ENCODE measurements at places on chromosomes 1 and 21. TPM values are rescaled to one million over a fixed set of nuclear protein-coding genes. Genes with fewer than 3 reads are reported as not detected.

GRCh38 chr1:241531195-241532161, 700 bp upstream of the KMO start:
- DNase-seq, result peak; percentile 79

NES gene
- total RNA-seq, result under 0.01 TPM

DNA sequence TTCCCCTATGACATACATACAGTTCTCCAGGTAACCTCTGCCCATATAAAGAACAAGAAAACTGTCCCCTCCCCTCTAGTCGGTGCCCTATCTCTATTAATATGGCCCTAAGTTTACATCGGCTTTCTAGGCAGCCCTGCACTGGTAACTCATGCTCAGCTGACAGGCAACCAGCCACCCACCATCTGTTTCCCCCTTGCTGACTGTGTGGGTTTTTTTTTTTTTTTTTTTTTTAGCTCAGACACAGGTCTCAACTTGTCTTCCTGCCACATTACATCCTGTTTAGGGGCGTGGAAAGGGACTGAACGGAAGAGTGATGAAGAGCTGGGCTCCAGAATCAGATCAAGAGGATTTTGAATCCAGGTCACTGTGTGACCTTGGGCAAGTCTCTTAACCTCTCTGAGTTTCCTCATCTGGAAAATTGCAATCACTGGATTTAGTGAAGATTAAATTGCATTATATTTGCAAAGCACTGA, 14.0 kb downstream of the LAPTM5 start:
- peak; percentile 83 for DNase-seq

GRCh38 chr21:14527696-14528652, 18.1 kb downstream of the SAMSN1 start:
- no peak for DNase-seq

KCNJ10 gene
- total RNA-seq, result not detected

- DNase-seq, result no peak
These were observed 474.5 kb upstream of the BEND5 start for GRCh38 chr1:49251019-49251784.

DNA sequence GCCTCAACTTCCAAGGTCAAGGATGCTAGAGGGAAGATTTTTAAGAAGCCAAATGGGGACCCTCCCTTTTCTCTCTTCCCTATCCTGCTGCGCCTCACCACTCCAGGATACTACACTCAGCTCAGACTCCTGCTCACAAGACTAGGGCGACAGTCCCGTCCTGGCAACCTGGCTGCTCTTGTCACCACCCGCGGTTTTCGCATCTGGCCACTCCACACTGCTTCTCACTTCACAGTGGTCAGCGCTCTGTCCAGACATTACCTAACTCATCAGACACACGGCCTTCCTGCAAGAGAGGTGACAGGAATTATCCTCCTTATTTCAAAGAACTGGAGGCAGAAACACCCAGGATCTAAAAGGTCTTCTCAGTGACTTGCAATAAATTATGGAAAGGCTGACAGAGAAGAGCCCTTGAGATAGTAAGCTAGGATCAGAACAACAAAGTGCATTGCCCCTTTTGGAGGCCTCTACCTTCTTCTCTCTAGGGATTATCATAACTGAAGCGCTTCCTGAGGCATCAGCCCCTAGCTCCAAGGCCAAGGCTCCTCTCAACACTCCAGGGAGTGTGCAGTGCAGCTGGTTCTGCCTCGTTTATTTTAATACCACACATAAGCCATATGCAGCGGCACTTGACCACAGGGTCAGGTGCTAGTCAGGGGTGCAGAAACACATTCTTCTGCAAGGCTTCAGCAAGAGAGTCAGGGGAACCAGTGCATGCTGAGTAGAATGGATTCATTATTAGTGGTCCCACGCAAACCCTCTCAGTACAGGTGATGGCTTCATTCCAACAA, 41.9 kb downstream of the ASTN1 start:
- DNase-seq, result no peak

DNA sequence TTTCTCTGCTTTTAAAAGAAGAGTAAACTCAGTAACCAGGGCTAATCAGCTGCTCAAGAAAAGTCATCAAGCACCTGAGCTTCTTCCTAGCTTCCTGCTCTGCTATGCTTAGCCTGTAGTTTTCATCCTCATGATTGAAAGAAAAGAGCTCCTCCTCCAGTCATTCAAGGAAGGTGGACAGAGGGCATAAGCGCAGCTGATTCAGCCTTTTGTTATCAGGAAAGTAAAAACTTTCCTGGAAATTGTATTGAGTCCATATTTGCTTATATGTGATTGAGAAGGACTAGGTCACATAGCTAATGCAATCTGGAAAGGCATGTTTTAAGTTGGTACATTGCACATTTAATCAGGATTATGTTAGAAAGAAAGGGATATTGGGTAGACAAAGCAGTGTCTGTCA, 8.5 kb upstream of the BACH1 start:
- no peak for DNase-seq

- DNase-seq, result no peak
These were observed 26.3 kb downstream of the ATP2B4 start for GRCh38 chr1:203652724-203653461.

- peak; percentile 64 for DNase-seq
These were observed 24.8 kb downstream of the ADGRB2 start for GRCh38 chr1:31739346-31739745.

SF3B4 gene
- 7.4 TPM for total RNA-seq

DNA sequence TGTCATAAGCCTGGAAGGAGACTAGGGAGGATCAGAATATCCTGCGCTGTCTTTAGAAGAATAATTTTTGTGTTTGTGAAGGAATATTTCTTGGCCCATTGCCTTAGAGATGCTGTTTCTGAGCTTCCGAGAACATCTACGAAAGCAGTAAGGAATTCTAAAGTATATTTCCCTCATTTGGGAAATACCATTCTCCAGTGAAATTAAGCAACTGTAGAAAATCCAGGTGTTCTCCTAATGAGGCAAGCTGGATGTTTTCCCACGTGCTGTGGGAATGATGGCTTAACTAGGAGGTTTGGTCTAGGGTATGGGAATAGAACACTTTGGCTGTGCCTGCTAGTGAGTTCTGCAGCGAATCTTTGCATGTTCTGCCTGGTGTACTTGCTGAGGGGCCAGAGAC, 168.9 kb upstream of the KIAA0040 start:
- DNase-seq, result no peak

DNA sequence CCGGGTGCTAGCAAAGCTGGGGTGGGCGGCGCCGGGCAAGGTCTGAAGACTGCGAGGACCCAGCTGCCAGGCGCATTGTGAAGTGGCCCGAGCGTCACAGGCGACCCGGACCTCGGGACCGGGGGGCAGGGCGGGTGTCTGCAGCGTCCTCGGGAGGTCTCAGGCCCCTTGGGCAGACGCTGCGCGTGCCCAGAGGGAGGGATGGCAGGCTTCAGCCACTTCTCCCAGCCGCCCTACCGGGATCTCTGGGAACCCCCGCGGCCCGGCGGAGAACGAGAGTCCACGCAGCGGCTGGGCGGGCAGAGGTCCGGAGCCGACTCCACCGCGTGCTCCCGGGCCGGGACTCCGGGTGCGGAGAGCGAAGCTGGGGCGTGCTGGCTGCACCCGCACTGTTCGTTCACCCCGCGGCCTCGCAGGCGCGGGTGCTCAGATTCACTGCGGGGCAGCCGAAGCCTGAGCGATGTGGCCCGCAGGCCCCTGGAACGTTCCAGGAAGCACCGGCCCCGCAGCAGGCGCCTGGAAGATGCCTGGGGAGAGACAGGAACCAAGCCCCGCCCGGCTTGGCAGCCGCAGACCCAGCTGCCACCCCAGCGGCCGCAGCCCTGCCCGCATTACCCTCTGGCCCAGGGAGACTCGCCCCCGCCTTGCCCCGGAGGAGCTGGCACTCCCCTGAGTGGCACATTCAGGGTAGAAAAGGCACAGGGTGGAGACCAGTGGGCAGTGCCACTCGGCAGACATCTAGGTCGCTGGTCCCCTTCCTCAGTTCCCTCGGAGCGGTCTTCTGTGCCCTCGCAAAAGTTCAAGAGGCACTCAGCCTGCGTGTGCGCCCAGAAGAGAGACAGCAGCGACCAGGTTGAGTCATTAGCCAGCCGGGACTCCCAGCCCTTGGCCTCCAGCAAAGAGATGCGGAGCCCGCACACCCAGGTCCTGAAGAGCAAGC, at the start of gene CCDC185:
Gene CCDC185 (plus strand): TSS at position 141 of the 940 bp plus-strand sequence. CDS start 61 bp downstream, at position 202.
- no peak for DNase-seq

SEC22B gene
- total RNA-seq, result 20.0 TPM

CELA3A gene
- not detected for total RNA-seq

LHX8 gene
- total RNA-seq, result not detected

S100A9 gene
- 735 TPM for total RNA-seq

DNA sequence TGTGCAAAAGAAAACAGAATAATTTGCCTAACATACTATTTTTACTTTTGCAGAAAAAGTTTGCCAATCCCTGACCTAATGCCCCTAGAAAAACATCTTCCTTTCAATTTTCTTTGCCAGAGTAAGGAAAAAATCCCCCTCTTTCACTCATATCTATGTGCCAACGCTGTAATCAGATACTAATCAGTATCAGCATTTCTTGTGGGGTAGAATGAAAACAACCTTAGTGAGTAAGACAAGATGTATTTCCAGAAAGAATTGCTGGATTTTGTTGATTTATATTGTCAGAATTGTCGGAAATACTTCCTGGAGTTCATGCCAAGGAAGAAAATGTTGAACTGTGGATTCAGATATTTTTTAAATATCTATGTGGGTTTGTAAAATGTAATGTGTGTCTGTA, 1893.8 kb downstream of the NCAM2 start:
- no peak for DNase-seq

GRCh38 chr1:53442299-53442698, 16.9 kb upstream of the DMRTB1 start:
- DNase-seq, result peak; percentile 30

DMBX1 gene
- not detected for total RNA-seq

DNA sequence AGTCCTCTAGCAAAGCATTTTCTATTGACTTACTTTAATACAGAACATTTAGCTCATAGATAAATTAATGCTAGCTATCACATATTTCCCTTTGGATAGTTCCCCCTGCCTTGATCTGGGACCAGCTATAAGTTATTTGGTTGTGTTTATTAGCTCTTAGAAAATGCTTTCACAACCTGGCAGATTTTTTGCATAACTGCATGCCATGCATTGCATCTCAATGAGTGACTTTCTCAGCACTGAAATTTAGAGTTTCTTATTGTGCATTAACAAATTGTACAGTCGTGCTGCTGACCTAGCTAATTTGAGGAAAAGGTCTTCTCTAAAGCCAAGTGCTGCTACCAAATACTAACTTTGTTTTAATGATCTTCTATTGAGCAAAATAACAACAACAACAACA, 164.8 kb downstream of the PLPPR5 start:
- peak; percentile 8 for DNase-seq

DNA sequence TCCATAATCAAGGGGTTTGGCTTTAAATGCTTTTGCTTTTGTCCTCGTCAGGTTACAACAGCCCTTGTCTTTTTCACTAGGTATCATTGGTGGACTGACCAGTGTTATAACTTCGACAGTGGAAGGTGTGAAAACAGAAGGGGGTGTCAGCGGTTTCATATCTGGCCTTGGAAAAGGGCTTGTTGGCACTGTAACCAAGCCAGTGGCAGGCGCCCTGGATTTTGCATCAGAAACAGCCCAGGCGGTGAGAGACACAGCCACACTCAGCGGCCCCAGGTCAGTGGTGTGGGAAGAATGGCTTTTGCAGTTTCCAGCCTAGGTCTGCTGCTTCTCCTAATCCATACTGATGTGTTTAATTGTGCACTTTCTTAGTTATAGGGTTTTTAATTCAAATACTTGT, 157.9 kb downstream of the DHRS3 start:
- no peak for DNase-seq

DNA sequence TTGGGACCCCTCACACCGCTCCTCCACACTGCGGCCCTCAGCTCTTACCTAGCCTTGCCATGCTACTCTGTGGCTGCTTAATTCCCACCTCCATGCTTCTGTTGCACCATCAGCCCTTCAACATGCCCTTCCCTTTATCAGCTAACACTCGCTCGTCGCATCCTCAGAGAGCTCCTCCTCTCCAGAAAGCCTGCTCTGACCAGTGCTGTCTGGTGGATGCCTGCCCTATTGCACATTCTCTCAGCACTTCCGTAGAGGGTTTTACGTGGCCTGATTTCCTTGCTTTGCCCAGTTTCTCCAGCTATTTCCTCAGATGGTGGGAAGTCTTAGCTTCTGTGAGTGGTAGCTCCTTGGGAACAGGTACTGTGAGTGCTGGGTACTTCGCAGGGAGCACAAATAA, 10.3 kb upstream of the LAD1 start:
- DNase-seq, result no peak

DNA sequence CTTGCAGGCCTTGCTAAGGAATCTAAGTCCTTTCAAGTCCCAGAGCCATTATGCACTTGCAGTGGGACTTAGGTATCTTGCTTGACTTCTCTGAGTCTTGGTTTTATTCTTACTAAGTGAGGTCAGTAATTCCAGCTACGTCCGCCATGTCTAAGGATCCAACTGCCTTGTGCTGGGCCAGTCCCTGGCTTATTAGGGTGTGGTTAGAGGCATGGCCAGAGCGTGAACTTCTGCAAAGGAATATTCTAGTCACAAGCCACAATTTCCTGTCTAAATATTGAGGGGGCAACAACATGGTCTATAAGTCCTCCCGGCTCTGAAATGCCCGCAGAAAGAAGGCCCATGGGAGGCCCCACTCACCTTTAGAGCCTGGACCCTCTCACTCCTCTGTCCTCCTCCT, 82.9 kb downstream of the TMEM53 start:
- DNase-seq, result no peak

DNA sequence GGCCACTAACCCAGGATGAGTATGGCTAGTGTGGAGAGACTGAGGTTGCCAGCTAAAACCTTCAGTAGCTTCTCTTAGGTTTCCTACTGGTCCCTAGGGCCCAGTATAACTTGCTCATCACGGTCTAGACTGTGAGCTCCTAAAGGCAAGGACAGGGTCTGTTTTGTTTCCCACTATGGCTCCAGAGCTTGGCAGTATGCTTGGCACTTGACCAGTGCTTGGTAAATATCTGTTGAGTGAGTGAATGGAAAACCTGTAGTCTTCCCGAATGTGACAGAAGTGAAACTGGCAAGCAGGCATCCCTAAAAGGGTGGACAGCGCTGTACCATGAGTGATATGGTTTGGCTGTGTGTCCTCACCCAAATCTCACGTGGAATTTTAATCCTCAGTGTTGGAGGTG, 13.1 kb upstream of the PARS2 start:
- DNase-seq, result no peak

GRCh38 chr1:17314491-17314971, 6.5 kb downstream of the PADI4 start:
- DNase-seq, result no peak
